ENCODE measurements at places on chromosomes 6 and 20.

DNA sequence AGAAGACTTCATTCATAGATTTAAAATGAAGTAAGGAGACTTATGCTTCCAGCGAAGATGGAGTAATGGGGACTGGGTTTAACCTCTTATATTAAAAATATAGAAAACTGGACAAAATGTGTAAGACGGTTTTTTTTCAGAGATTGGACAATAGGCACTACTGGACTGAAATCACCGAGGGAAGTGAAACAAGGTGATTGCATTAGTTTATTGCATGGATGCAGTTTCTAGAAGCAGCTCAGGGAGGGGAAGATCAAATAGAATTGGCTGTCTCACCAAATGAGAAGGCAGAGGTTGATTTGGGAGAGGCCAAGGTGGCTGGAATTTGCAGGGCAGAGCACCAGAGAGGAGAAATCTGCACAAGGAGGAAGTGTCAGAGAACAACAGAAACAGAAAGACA is 162.6 kb downstream of the DNAH8 start:
- no peak for DNase-seq

- no peak for DNase-seq
Observed at GRCh38 chr6:3444276-3445088, 12.4 kb downstream of the SLC22A23 start.

DNA sequence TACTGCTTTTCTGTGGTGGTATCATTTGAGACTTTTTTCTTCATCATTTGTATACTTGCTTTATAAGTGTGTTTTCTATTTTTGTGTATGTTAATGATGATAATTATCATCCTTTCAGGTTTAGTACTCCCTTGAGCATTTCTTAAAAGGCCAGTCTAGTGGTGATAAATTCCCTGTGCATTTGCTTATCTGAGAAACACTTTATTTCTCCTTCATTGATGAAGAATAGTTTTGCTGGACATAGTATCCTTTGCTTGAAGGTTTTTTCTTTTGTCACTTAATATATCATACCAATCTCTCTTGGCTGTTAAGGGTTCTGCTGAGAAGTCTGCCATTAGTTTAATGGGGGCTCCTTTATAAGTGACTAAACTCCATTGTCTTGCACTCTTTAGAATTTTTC is 123.2 kb upstream of the IRAK1BP1 start:
- DNase-seq, result no peak

GRCh38 chr6:166589786-166590574 is 3.5 kb upstream of the RAMACL start:
- no peak for DNase-seq

GRCh38 chr6:158938811-158939254 is 61.2 kb downstream of the RSPH3 start:
- DNase-seq, result no peak

GRCh38 chr6:44000164-44000842 is 126.9 kb downstream of the MRPL14 start:
- peak; percentile 88 for DNase-seq

GRCh38 chr6:52233975-52234823 is 10.1 kb downstream of the IL17F start:
- peak; percentile 15 for DNase-seq

DNA sequence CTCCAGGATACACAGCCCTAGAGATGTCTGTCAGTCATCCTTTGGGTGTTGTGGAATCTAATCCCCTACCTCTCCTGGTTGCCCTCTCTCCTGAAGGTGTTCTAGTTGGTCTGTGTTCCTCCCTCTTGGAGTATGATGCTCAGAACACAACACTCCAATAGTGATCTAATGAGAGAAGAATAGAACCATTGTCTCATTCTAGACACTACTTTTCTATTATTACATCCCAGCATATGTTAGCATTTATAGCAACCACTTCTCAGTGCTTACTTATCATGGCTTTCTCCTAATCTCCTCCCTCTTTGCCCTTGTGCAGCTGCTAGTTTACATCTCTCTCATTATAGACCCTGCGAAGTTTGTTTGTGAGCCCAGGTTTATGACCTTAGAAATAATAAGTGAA is 109.0 kb downstream of the UNC5CL start:
- DNase-seq, result no peak

GRCh38 chr6:110710115-110710514 is 105.2 kb downstream of the CDK19 start:
- DNase-seq, result no peak

GRCh38 chr6:157163434-157164159 is 159.7 kb downstream of the TMEM242 start:
- no peak for DNase-seq

GRCh38 chr6:106732376-106732940 is 103.1 kb downstream of the QRSL1 start:
- DNase-seq, result no peak

DNA sequence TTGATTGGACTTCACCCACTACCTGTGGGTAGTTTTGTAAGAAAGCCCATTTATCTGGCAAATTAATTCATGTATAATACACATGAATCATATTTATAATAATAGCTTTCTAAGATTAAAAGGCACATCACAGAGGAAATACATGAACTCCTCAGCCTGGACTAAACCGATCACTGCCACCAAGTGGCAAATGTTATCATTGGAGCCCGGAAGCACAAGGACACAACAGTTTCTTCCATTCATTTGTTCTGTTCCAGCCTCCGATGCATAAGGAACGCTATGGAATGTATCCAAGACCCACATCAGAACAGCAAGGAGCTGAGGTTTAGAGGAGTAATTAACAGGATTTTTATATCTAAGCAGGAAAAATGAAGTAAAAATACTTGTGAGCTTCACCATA is 13.9 kb upstream of the IPCEF1 start:
- peak; percentile 62 for DNase-seq

DNA sequence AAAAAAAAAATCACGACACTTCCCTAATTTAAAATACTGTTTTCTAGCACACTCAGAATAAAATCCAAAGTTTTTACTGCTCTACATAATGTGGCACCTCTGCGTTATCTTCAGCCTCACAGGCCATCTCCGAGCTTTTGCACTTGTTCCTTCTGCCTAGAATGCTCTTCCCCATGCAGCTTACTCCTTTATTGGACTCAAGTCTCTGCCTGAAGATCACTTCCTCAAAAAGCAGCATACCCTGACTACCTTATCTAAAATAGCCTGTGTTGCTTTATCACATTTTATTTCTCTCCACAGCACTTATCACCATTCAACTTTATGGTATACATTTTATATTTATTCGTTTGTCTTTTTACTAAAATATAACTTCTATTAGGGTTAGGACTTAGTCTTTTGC is 2.3 kb downstream of the ZNF322 start:
- DNase-seq, result no peak

- no peak for DNase-seq
Observed at GRCh38 chr6:146666909-146667308, 68.1 kb downstream of the ADGB start.

DNA sequence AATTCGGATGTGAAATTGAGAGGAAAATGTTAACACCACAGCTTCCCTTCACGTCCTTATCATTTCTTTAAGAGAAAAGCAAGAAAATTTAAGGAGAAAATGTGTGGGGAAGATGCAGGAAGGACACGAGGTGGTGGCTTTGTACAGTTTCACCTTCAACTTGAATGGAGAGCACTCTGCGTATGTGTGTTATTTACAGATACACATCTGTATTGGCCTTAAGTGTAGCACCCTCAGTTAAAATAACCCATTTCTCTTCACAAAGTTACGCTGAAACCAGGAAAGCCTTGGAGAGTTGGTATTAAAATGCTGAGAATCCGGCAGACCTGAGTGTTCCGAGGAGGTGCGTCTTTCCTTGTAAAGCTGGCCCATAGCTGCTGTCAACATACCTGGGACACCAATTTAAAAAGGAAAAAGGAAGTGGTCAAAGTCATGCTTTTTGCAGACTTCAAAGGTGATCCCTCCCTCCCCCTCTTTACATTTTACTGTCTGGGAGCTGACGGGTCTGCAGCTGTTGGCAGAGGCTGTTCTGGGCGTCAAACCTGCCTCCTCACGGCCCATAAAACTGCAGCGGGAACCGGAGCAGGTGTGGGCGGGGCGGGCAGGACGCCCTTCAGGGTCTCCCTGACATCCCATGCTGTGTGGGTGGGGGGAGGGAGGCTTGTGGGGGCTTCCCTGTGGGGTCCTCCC is 61.3 kb upstream of the TBXT start:
- no peak for DNase-seq

- no peak for DNase-seq
Observed at GRCh38 chr20:10848810-10849370, 175.1 kb upstream of the JAG1 start.

GRCh38 chr6:815348-815738 is 122.4 kb upstream of the EXOC2 start:
- no peak for DNase-seq

DNA sequence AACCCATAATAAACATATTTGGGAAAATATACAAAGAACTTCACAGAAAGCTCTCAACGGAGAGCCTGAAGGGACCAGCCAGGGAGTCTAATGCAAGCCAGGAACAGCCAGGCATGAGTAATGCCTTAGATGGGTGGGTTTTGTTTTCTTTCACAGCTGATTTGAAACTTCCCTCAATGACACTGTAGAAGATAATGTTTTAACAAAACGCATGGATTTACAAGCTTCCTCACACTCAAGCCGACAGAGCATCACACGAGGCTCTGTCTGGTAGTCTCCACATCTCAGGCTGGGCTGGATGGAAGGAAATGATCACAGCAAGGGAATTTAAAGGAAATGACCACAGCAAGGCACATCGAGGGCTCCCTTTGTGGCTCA is 113.9 kb downstream of the GMPR start:
- no peak for DNase-seq

DNA sequence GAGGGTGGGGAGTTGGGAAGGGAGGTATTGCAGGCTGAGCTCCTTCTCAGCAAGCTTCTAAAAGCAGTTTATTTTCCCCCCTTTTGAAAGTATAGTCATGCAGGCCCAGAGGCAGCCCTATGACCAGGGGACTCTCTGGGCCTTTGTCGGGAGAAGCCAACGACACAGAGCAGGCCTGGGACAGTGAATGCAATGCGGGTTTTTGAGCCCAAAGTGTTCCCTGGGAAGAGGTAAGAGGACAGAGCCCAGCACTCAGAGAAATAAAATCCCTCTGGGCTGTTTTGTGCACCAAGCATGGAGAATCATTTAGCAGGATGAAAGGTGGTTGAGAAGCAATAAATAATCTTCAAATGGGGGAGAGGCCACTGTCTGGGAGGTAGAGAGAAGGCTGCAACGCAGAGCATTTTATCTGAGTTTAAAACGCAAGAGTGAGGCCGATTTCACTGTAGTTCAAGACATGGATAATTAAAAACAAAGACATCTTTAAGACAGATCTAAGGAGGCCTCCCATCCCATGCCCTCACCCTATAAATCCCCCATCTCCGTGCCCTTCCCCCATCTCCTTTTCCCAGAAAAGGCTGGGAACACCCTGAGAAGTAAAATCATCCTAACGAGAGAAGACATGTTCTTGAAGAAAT is 237.5 kb downstream of the CDC5L start:
- no peak for DNase-seq

- no peak for DNase-seq
Observed at GRCh38 chr6:138037009-138037504, 70.2 kb downstream of the PERP start.

- DNase-seq, result no peak
Observed at GRCh38 chr6:57298741-57299140, 18.7 kb upstream of the PRIM2 start.

DNA sequence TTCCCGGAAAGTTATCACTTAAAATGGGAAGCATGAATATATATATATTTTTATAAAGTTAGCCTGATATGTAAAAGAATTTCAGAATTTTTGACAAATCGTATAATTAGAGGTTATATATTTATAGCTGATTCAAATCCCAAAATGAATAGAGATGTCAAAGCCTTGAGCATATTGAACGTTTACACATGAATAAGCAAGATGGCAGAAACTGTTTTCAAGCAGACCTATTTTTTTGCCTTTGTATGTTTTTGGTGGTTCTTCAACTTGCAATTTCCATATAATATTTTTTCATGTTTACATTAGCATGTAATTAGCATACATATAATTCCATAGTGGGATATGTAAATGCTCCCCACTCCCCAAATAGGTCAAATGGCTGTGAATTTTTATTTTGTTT is 189.9 kb downstream of the PRL start:
- DNase-seq, result no peak

- no peak for DNase-seq
Observed at GRCh38 chr6:21277601-21278374, 315.8 kb upstream of the SOX4 start.

DNA sequence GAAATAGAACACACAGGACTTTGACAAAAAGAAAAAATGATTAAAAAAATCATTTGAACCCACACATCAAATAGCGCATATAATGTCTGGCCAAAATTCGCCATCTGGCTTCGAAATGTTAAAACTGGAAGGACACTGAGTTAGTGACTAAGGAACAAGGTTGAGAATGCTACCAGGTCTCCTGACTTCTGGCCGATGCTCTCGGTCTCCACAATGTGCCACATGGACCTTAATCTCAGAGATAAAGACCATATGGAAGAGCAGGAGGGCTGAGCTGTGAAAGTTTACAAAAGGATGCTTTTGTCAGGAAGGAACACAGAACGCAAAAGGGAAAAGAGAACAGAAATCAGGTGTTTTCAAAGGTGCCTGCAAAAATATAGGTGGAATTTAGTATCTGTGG is 54.7 kb downstream of the FAXC start:
- no peak for DNase-seq

GRCh38 chr20:31565699-31566318 is 39.3 kb upstream of the ID1 start:
- DNase-seq, result no peak

DNA sequence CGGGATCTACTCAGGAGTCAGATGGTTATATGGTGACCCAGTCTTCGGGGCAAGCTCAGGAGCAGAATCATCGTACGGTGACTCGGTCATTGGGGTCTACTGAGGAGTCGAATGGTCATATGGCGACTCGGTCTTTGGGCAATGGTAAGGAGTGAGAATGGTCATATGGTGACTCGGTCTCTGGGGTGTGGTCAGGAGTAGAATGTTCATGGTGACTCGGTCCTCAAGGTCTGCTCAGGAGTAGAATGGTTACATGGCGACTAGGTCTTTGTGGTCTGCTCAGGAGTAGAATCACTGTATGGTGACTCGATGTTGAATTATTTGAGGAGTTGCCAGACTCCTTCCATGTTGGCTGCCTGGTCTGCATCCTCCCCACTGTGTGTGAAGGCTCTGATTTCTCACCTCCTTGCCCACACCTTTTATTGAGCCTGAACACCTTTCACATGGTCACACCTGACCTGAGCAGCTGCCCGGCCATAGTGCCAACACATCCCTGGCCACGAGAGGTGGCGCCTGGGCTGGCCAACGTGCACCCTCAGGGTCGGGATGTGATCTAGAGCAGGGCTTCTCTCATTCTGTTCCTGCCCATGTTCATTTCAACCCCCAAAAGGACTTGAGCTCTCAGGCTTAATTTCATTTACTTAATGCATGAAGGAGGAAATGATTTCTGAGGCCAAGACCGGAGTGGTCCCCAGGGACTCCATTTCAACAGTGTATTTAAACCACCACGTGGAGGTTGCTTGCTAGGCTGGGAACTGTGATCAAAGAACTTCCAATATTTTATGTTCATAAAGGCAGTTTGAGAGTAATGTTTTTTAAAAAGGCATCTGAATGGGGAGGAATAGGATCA is 119.5 kb downstream of the PHACTR3 start:
- no peak for DNase-seq

DNA sequence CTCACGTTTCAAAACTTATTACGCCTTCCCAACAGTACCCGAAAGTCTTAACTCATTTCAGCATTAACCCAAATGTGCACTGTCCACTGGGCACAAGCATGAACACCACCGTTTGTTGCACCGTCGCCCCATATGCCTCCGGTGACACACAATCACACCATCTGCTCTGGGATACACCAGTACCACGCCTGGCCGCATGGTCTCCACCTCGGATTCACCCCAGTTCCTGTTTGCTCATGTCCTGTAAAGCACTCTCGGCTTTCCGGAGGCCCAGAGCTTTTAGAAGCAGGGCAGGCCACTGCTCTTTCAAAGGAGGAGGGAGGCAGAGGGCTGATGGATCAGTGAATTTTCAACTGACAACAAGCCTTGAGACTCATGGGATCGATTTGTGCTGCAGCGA is 1570.0 kb upstream of the DEFB115 start:
- DNase-seq, result no peak

All from HL-60 (cell line).